Spleen (tissue), 13 donors: ENCODE measurements at places on chromosomes 12 and 14.
A peak's percentile ranks its signal among the peaks of the same experiment; 100 is the strongest.

DNA sequence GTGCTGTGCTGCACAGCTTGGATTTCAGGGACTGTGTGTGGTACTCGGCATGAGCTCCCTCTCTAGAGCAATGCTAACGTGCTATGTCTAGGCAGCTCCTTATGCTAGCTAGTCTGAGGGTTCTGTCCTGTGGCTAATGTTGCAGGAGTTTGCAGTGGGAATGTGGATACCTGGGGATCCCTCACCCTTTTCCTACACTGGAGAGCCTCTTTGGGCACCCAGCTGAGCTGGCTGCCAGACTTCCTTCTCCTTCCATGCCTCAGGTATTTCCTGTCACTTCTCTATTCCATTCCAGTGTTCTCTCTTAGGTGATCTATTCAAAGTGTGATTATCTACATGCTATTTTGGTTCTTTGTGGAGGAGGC is 64.9 kb downstream of the FBXO33 start:
- no peak for DNase-seq

- DNase-seq, result no peak
These were observed 22.2 kb upstream of the TCL1B start for GRCh38 chr14:95664066-95664465.

DNA sequence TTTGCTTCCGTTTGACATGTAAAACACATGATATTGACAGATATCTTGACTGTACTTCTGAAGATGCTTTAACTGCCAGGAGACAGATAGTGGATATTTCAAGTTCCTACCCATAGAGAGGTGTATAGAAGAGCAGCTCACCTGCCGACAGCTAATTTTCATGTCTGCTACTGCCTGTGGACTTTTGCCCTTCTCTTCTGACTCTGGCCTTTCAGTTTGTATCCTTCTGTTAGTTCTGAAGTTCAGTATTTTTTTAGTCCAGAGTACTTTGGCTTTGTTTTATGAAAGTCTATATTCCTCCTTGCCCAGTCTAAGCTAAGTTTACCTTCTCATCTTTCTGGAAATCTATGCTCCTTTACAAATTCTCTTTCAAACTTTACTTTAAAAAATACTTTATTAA is 30.8 kb upstream of the STK38L start:
- DNase-seq, result no peak

DNA sequence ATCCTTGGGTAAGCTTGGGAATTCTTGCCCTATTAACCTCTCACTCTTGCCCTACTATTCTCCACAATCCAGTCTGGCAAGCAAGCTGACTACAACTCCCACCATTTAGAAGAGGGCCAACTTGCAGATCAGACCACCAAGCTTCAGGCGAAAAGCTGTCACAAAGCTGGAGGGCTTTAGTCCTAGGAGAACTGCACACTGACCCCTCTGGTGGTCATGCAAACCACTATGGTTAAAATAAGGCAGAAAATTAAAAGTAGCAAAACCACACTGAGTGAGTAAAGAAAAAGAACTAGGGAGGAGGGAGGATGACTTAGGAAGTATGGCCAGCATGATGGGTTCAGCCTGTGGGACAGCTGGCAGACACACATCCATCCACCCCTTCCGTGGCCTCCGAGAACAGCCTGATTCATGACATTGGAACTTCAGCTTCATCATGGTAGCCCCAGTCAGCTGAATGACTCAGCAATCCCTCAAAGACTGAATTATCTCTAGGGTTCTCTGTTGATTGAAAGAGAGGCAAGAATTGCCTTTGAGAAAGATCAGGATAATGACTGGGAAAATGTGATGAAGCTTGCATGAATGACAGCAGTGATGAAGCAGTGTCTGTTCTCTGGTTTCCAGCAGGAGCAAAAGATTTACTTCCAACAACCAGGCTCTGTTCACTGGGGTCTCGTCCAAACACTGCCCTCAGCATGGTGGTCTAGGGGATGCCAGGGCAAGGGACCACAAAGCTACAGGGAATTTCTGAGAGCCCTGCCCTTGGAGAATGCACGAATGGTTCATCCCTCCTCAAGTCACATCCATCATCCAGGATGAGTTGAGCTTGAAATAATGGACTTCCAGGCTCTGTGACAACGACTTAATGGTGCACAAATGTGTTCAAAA is 24.4 kb downstream of the PITPNM2 start:
- DNase-seq, result no peak

DNA sequence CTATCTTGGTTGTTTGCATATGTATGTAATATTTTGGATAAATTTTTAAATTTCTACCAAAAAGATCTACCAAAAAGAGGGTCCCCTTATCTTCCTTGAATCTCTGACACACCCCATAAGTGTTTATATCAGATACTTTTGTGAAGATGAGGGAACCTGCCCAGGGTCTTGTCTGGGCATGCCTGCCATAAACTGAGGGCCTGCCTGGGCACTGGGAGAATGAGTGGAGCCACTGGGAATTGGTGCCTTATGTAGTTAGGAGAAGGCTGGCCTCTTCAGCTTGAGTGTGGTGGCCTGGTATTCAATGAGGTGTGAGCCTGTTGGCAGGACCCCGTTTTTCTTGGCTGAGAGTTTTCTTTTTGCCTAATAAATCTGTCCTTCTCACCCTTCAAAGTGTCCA is 46.5 kb downstream of the OR9K2 start:
- DNase-seq, result no peak

- no peak for DNase-seq
These were observed 1221.4 kb downstream of the VRK1 start for GRCh38 chr14:98018628-98019027.

DNA sequence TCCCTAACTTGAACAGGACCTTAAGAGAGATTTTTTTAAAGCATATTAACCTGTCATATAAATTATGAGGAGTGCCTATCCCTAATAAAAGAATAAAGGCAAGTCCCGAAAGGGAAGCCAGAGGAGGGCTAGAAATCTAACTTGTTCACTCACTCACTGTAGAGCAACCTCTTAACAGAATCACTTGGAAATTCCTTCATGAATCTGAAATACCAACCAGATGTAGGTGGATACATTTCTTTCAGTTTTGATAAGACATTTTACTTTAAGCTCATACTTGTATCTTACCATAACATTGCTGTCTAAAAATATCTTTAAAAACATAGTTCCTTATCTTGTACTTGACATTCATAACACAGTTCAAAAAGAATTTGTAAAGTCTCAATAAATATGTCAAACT is 25.7 kb downstream of the NTN4 start:
- DNase-seq, result no peak

DNA sequence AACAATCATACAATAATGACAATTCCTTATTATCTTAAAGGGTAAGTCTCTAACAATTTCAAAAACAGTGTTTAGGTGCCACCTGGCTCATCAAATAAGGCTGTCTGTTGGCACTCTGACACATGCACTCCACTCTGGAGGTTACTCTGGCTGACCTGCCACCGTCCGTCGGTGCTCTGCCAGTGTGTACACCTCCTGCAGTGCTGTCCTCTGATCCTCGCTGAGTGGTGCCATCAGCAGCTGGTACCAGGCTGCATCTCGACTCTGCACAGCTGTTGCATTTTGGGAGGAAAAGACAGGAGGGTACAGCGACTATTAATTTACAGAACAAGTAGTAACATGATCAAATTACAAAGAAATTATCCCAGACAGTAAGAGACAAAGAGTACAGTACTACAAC is 63.9 kb downstream of the IPO8 start:
- no peak for DNase-seq

DNA sequence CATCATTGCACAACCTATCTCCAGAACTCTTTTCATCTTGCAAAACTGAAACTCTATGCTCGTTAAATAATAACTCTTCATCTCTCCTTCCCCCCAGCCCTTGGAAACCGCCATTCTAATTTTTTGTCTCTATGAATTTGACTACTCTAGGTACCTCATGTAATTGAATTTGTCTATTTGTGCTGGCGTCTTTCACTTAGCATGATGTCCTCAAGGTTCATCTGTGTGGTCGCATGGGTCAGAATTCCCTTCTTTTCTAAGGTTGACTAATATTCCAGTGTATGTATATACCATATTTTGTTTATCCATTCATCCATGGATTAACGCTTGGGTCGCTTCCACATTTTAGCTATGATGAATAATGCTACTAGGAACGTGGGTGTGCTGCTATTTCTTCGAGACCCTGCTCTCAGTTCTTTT is 80.1 kb downstream of the PLXNC1 start:
- no peak for DNase-seq

- no peak for DNase-seq
These were observed 1.1 kb upstream of the ELK3 start for GRCh38 chr12:96192926-96193573.

DNA sequence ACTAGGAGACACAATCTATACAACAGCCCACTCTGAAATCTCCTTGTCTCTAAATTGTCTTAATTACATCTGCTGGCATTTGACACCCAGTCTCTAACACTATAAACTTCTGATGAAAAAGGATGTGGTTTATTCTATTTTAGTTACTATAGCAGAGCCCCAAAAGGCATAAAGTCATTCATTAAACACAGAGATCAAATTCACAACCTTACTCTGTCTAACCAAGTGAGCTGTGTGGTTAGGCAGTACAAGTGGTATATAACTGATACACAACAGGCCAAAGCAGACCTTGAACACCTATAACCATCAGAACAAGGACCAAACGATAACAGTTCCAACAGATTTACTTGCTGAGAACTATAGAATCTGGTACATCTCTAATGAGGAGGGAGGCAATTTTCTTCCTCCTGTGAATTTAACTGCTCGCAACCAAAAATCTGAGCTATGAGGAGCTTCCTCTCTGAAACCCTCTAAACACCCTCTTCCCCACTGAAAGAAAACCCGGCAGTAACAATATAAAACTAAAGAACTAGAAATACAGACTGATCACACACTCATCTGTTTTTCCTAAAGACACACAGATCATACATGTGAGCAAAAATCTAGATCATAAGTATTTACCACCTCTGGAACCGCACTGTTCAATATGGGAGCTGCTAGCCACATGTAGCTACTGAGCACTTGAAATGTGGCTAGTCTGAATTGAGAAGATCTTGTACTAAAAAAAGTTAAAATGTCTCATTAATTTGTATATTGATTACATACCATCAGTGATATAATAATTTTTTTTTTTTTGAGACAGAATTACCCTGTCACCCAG is 17.7 kb downstream of the SPPL3 start:
- no peak for DNase-seq

GRCh38 chr14:80955416-80955941 is at the start of gene TSHR:
Gene TSHR (plus strand): TSS chr14:80955621. CDS start chr14:80955681, 60 bp downstream.
- DNase-seq, result no peak

DNA sequence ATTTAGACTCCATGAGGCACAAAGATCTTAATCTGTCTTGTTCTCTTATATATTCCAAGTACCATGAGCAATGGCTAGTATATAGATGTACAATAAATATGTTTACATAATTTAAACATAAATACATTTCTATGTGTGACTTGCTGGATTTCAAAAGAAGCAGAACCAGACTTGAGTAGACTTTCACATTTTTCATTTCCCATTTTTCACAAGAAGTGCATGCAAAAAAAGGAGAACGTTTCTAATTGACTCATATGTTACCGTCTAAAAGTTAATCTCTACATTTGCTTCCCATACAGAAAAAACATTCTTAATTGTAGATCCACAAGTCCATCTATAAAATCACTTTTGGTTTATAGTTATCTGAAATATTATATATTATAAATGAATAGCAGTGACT is 256.5 kb upstream of the USP15 start:
- DNase-seq, result no peak

- DNase-seq, result no peak
These were observed 394.4 kb downstream of the PCNX1 start for GRCh38 chr14:71301611-71302010.

- DNase-seq, result no peak
These were observed 7.0 kb upstream of the ANO2 start for GRCh38 chr12:5952031-5952430.

- DNase-seq, result no peak
These were observed 151.3 kb downstream of the PAH start for GRCh38 chr12:102765736-102766135.

DNA sequence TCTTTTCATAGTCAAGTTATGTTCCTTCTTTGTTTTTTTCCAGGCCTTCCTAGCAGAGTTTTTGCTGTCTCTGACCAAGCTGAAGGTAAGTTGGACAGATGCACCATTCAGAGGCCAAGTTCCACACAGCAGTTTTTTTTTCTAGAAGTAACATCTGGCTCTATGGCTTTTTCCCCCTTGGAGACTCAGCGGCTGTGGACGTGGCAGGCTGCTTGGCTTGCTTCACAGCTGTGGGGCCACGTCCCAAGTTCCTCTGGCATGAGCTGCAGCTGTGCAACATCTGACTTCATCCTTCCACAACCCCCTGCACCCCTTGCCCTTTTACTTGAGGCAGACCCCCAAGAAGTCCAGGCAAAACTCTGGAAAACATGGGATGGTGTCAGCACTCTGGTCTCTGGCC is 24.2 kb upstream of the RHOJ start:
- DNase-seq, result no peak

DNA sequence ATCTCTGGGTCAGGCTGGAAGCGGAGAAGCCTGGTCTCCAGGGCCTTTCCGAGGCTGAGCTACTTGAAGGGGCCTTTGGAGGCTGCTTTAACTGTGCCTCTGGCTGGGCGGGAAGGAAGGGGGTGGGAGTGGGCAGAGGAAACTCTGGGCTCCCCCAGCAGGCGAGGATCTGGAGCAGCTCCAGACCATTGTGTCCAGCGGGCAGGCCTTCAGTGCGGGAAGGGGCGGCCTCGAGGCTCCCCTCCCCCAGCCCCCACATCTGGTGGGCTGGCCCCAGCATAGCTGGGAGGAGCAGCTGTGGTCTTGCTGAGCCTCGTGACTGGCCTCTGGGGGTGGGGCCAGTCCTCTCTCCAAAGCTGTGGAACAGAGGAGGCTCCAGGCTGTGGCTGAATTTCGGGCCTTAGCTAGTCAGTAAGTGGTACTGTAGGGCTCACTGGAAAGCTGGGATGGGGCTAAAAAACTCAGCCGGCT is 3.4 kb downstream of the TAMALIN start:
- DNase-seq, result peak; percentile 88

DNA sequence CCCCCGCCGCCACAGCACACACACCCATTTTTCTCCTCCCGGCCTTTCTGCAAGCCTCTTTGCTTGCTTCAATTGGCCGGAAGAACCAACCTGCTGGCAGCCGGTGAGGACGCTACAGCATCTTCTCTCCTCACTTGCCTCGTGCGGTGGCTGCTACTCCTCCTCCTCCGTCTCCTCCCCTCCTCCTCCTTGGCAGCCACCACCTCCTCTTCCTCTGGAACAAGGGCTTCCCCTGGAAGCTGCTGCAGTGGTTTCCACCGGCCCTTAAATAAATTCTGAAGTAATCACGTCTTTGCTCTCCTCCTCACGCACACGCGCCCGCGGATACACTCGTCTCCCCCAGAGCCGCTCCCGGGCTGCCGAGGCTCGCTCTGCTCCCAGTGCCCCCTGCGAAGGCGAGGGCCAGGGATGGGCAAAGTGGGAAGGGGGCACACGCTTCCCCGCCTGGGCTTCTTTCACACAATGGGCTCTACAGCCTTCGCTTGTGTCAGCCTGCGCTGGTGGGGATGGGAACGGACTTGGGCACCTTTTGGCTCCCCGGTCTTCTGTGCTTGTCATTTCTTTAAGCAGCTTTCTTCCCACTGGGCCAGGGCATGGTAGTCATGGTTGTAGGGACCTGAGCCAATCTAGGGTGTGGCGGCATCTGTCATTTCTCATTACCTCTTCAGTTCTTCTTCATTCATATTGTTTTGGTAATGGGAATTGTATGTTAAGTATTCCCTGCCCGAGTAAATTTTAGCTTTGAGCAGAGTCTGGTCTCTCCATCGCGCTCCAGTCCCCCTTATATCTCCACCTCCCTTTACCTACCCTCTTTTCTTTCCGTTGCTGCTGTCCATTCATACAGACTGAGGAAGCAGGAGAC is at the start of gene PPFIA2:
Gene PPFIA2, minus strand, starts transcription at position 161 of the 862 bp plus-strand sequence.
- DNase-seq, result peak; percentile 58
